CD4-positive, alpha-beta T cell treated with Interleukin-6 at 100 ng/mL for 8 hours (primary cell): ENCODE measurements at places on chromosomes 4 and X.

DNA sequence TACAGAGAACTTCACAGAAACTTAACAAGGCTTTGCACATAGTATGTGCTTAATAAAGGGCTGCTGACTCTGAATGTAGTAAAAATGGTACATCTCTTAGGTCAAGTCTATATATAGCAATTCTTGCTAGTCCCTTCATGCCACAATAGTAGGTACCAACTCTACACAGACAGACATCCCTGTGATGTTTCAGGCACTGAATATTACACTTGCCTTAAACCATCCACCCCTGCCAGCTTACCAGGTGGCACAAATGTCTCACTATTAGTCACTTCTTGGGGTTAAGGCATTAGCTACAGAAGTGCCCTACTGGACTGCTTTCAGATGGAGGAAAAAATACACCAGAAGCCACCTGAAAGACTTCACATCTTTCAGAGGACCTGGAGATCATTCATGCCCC is 86.3 kb upstream of the CITED1 start:
- no peak for DNase-seq

GRCh38 chr4:128716338-128716737 is 93.2 kb upstream of the JADE1 start:
- no peak for DNase-seq

- no peak for DNase-seq
Measured at GRCh38 chrX:22445880-22446279, 173.2 kb downstream of the CBLL2 start.

DNA sequence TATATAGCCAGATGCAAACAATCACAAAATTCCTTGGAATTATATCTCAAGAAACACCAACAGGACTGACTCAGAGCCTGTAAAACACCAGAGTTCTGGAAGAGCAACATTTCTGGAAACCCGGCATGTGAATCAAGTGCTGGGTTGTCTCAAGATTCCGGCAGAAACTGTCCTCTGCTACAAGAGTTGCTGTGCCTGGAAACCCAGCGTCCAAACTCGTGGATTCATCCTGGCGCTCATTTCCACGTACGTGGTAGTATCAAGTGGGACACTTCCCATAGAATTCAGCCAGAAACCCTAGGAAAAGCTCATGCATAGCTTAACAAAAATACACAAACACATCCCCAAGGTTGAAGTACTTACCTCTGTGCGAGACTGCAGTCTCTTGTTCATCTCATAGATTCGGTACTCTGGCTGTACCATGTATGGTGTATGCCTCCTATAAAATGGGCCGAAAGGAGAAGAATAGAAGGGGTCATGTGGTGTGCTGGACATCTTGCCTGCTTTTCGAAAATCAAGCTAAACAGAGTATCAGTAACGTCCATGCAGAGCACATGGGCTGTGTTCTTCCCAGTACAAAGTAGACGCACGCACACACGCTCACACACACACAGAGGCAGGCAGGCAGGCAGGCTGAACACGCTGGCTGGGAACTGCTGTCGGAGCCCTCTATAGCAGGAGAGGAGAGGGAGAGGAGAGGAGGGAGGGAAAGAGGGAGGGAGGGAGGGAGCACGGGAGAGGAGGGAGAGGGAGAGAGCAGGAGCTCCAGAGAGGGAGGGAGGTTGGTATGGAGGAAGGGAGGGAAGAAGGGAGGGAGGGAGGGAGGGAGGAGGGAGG is at the start of gene LDB2:
Gene LDB2 (minus strand): TSS at position 655 of the 837 bp plus-strand sequence.
- DNase-seq = no peak

GRCh38 chr4:89314291-89314690 is 6.7 kb upstream of the GPRIN3 start:
- no peak for DNase-seq

DNA sequence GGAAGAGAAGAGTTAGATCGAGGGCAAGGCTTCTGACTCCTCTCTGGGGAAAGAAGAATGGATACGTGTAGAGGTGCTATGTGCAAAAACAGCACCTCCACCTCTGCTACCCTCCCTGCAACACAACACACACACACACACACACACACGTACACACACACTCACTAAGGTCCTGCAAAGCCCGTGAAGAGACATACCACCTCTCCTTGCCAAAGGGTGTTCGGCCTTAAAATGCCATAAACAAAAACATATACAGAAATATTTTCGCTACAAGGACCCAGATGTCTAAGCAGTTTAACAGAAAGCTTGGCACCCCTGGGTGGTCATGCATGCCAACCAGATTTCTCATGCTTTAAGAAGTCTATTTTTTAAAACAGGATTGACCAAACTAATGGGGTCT is 1.5 kb downstream of the TIFA start:
- no peak for DNase-seq
